ENCODE measurements at places on chromosomes 1 and 21.
A peak's percentile ranks its signal among the peaks of the same experiment; 100 is the strongest.

DNA sequence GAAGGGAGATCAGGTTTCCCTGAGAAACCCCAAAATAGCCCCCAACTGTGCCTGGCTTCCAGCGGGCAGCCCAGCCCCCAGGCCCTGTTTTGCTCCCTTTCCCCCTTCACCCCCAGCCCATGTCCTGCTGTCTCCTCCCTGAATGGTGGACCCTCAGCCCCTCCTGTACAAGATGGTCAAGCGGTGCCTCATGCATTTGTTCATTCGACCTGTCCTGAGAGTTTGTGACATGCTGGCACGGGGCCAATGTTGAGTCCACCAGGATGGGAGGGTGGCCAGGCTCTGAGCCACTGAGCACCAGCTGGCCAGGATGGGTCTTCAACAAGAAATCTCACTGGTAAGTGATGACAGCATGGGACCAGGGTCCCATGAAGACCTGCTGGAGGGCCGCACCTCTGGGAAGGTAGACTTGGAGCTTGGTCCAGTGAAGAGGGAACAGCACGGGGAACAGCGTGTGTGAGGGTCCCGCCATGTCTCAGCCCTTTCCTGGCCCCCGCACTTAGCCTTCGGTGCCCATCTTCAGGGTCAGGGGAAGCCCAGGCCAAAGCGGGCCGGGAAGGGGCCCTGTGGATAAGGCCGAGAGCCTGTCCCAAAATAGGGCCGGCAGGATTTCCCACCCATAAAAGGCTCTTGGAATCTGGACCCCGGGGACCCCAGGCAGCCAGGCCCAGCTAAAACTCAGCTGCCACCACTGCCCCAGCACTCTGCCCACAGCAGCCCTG, at the start of gene CALML6:
TSS of gene CALML6 (plus strand) at position 290 of the 722 bp plus-strand sequence. CDS start at position 311, 21 bp downstream.
- no peak for DNase-seq

GRCh38 chr1:227654858-227655752, 80.0 kb downstream of the JMJD4 start:
- no peak for DNase-seq

DNA sequence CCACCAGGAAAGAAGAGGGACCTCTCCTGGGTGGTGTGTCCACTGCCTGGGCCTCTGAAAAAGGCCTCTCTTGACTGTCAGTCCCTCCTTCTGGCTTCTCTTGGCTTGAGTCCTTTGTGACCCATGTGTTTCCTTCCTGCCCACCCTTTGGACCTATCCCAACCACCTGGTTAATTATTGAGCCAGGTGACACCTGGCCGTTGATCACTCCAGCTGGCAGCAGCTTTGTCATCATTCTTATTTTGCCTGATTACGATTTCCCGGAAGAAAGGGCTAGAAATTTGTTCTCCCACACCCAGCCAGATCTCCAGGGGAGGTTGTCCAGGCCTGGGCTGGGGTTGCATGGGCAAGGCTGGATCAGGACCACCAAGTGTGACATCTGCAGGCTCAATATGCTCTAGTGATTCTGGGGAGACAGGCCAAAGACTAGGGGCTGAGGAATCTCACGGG, 24.8 kb downstream of the CSF1 start:
- no peak for DNase-seq

- peak; percentile 35 for DNase-seq
Observed at GRCh38 chr21:33587792-33588484, 546 bp downstream of the DONSON start.

- no peak for DNase-seq
Observed at GRCh38 chr1:153293851-153294250, 18.9 kb downstream of the PGLYRP3 start.

- no peak for DNase-seq
Observed at GRCh38 chr1:155858800-155859233, 550 bp upstream of the SYT11 start.
